ENCODE measurements at places on chromosomes 4 and X.

DNA sequence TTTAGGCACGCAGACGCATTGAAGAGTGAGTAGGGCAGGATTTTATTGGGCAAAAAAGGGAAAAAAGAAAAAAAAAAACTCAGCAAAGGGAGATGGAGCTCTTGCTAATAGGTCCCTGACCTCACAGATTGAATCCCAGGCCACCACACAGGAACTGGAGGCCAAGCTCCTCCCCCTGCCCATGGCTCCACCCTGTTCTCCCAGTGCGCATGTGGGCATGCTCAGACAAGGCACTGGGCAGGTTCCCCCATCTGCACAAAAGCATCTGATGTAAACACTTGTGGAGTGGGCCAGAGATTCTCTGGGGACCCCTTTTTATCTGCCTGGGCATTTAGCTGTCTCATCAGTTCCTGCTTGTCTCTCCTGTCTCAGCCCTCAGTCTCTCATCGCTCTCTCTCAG, 9.5 kb downstream of the FRMD7 start:
- DNase-seq: no peak

DNA sequence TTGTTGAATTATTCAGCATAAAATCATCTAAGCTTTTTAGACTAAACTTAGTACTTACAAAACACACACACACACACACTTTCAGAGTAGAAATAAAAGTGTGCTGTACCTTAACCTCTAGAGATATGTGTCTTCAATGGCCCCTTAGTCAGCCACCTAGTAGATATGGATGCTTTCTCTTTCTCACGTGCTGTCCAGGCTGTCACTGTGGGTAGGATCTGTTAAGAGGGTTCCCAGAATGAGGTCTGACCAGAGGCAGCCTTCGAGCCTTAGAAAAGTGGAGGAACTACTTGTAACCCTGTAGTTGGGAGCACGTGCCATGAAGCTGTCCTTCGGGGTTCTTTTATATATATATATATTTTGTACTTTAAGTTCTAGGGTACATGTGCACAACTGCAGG, 117.9 kb downstream of the COL4A5 start:
- DNase-seq: no peak

DNA sequence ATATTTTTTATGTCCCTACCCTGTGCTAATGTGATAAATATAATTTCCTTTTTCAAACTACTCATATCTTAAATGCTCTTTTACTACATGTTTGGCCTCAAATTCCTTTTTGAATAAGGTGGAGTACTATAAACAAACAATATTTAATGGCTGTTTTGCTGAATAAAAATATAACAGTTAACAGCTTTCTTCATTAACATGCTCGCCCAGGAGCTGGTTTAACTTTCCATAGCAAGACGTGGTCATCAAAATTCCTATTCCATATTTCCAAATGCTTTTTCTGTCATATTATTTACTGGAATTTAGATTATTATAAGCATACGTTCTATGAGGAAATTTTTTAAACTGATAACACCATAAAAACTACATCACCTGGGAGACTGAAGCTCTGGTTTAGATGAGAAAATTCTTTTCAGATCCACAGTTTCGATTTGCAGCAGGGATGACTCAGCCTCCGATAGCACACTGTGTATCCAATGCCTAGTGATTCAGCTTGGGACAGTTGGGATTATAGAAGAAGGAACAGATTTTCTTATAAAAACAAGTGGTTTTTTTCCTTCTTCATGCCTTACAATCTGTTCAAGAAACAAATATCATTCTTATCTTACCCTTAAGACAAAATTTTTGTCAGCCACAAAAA, 129.1 kb downstream of the FBXO8 start:
- no peak for DNase-seq

- no peak for DNase-seq
Observed at GRCh38 chrX:130834149-130834548, 68.9 kb downstream of the ENOX2 start.

Measured in left ventricle myocardium inferior (tissue), 1 donor.